ENCODE measurements at places on chromosomes 11 and 22.

DNA sequence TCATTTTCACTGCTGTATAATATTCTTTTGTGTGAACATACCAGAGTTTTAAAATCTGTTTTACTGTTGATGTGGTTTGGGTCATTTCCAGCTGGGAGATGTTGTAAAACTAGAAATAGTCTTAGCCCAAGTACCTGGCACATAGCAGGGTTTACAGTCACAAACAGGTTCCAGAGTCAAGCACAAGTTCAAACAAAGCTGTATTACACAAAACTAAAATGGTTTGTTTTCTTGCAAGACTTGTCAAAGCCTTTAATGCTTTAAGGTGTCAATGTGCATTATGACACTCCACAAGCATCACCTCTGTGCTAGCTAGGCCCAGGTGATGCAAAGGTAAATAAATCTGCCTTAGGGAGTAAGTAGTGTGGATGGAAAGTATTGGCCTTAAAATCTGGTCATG, 379.1 kb downstream of the MN1 start:
- no peak for DNase-seq

- DNase-seq, result no peak
These were observed 70.7 kb downstream of the ANO5 start for GRCh38 chr11:22263613-22264012.

- no peak for DNase-seq
These were observed 158.2 kb upstream of the GUCY1A2 start for GRCh38 chr11:107176148-107177105.

GRCh38 chr11:8030526-8031247, 43.5 kb downstream of the EIF3F start:
- no peak for DNase-seq

- DNase-seq, result no peak
These were observed 81.7 kb downstream of the MTNR1B start for GRCh38 chr11:93051186-93051585.

DNA sequence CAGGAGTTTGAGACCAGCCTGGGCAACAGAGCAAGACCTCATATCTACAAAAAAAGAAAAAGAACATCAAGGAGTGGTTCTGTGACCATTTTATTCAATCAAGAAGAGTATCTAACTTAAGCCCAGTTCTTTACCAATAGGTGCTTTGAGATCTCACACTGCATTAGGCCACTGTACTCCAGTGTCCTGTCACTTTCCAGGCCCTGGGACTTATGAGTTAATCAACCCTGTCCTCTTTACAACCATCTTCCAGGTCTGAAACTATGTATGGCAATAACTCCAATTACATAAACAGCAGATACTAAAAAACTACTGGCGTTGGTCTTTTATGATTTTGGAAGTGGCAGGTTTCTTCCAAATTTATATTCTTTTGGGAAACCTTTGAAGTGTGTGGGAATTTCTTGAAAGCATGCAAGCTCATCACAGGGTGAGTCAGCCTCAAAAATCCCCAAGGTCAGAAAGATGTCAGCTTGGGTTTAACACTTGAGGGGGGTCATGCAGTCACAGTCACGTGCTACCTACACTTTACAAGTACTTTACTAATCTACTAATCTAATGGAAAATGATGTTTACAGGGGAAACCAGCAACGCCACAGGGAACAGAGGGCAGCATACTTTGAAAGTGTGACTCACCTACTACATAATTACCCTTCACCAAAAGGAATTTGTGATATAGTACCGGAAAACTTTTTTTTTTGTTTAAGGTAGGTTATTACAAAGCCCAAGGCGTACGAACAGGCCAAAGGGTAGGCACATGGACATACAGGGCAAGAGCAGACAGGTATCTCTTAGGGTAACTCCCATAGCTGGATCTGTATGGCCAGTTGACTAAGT, 15.6 kb downstream of the PISD start:
- DNase-seq, result no peak

- no peak for DNase-seq
These were observed 49.8 kb upstream of the BMAL1 start for GRCh38 chr11:13227676-13228255.

- DNase-seq, result no peak
These were observed 12.8 kb downstream of the ATM start for GRCh38 chr11:108235633-108236032.

- no peak for DNase-seq
These were observed 115.5 kb downstream of the TEAD1 start for GRCh38 chr11:12789596-12790215.

DNA sequence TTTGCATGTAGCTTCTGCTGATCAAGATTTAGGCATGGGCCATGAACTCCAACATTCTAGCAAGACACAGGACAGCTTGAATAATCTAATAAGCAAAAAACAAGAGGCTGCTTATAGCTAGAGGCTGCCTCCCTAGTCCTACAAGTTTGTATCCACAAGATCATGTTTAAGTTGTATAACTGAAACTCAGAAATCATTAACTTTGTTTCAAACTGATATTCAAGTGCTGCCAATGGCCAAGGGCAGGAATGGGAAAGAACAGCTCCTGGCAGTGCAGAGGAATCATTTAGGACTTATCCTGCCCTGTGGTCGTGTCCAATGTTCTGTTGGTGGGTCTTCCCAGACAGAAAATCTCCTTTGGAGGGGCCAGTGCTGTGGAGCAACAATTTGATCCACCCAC, 209.6 kb upstream of the DDI1 start:
- no peak for DNase-seq

DNA sequence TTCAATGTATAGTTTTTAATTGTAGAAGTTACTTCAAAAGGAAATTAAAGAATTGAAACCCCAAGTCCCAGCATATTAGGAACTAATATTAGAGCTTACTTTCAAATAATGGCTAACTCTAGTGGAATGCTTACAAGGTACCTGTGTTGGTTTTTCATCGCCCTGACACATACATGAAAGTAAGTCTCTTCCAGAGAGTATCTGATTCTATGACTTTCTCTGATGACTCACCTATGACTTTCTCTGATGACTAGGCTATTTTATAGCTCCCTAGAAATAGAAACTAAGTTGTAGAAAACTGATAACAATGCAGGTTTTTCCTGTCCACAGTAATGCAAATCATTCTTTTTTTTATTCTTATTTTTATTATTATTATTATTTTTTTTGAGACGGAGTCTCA, 33.6 kb upstream of the MMP7 start:
- DNase-seq, result peak; percentile 42

GRCh38 chr11:120612513-120613263, 101.1 kb downstream of the GRIK4 start:
- no peak for DNase-seq

DNA sequence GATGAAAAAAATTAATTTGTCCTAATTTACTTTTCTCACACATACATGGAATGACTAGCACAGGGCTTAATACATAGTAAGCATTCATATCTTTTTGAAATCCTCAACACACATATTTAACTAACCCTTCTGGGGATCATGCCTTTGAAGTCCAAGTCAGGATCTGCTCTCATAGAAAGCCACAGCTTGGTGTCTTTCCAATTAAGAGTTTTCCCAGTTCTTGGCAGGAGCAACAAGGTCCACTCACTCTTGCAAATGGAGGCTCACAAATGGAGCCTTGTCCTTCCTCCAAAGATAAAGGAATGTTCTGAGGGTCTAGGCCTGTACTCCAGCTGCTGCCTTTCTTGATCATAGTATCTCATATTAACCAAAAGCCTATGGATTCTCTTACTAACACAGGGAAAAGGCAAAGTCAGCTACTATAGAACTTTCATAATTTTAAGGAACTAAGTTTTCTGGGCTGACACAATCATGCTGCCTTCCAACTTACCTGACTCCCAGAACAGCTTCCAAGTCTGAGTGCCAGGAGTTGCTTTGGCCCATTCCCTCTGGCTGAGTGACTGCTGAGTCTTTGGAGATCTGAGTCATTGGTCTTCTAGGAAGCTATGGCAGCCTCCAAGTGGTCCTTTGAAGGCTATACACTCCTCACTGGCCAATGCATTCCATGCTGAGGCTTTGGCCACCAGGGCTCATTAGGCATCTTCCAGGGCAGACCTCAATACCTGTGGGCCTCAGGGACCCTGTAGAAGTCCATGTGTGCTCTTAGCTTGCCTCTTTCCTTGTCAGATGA, 25.8 kb upstream of the NUCB2 start:
- DNase-seq, result no peak

DNA sequence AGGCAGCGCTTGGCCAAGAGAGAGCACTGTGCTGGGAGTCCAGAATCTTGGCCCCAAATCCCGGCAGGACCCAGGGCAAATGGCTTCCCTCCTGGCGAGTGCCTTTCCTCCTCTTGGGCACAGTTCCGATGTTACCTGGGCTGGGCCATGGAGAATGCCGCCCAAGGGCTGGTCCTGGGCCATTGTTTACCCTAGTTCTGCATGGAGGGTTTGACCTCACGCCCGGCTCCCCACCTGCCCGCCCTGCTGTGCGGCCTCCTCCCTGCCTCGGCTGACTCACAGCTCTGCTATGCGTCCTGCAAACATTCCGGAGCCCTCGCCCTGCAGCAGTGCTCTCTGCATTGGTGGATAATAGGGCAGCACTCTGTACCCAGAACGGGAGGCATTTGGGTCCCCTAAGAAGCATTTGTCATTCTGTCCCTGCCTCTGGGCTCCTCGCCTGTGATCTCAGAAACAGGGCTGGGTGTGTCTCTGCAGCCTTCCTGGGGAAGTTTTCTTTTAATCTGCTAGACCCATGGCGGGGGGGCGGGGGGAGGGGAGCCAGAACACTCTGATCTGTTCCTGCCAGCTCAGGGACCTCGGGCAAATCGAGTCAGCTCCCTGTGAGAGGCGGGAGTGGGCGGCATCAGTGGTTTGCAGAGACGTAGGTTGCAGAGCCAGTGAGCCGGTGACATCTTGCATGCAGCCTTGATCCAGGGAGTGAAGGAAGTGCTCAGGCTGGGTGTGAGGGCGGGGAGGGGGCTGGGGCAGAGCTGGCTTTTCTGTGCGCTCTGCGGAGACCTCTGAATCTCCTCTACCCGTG, 32.9 kb upstream of the SMIM38 start:
- DNase-seq, result peak; percentile 99

GRCh38 chr11:108713076-108713790, 48.4 kb downstream of the DDX10 start:
- DNase-seq, result no peak

DNA sequence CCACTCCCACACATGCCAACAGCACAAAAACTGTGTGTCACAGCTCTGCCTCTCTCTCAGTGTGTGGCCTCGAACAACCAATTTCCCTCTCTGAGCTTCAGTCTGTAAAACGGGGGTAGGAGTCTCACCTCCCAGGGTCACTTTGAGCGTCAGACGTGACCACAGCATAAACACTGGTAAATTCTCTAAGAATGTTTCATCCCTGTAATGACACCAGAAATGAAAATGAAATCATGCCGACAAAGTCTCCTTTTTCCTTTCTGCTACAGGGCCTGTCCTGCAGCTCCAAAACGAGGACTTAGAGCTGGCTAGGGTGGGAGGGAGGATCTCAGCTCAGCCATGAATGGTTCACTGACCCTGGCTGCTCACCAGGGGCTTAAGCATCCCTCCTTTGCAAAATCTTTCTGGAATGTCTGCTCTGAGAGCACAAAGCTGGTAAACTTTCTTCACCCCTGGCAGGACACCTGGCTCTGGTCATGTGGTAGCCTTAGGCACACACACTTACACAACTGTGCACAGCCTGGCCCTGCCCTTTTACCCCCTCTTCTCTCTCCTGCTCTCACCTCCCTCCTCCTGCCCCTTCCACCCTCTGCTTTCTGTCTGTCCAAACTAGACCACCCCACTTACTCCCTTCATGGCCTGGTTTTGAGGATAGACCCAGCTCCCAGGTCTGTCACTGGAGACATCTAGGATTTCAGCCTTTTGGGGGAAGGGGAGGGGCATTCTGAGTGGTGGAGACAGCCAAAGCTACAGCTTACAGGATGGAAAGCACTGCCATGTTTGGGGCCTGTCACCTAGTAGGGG, 12.3 kb upstream of the TSKU start:
- DNase-seq, result no peak

DNA sequence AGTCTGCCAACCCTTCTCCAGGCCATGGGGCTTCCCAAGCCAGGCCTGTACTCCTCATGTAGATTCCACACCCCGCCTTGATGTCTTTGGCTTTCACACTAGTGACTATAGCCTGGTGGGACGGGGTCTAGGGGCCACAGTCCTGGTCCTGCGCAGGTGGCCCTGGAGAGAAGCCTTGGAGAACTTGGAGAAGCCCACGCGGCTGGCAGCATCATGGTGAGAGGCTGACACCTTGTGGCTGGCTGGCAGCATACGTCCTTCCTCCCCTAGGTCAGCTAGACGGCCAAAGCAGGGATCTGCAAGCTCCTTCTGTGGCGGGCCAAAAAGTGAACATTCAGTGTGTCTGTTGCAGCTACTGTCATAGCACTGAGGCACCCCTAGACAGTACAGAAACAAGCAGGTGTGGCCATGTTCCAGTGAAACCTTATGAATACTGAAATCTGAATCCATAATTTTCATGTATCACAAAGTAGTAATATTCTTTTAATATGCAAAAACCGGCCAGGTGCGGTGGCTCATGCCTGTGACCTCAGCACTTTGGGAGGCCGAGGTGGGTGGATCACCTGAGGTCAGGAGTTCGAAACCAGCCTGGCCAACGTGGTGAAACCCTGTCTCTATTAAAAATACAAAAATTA, 42.0 kb downstream of the FAM83F start:
- peak; percentile 63 for DNase-seq

- no peak for DNase-seq
These were observed 16.2 kb upstream of the CTTN start for GRCh38 chr11:70381872-70382861.

DNA sequence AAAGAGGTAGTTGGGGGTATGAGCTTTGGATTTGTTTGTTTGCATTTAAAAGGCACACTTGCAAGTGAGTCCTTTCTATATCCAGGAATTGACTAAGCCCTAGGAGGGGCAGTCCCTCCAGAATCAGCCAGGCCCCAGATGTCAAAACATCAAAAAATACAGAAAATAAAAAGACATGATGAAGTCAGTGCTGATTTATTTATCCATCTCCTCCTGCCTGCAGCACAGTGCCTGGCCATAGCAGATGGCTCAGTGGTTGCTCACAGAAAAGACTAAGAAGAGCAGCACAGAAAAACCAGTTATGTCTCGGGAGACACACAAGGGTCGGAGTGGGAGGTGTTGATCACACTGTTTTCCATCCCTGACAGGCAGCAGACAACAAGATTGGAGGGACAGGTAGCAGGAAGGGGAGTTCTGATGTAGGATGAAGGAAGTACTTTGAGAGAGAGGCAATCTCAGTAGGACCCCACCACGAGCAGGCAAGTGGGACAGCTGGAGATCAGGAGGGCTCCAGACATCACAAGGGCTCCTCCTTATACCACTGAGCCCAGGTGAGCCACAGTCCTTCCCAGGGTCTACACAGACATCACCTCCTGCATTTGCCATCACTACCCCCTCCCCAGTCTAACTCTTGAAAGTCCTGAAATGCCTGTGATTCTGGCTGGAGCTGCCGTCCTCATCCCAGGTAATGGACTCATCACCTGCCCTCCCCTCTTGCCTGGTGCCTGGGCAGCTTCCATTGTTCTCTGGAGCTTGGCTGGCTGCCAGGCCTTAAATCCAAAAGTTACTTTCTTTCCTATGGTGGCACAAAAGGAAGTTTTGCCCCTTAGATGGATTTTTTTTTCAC, 32.3 kb downstream of the TMPRSS5 start:
- no peak for DNase-seq

- no peak for DNase-seq
These were observed 69.9 kb downstream of the FZD4 start for GRCh38 chr11:86885311-86885710.

All from 8988T (cell line).